Brain pericyte (primary cell): ENCODE measurements at places on chromosomes 2 and 18.

DNA sequence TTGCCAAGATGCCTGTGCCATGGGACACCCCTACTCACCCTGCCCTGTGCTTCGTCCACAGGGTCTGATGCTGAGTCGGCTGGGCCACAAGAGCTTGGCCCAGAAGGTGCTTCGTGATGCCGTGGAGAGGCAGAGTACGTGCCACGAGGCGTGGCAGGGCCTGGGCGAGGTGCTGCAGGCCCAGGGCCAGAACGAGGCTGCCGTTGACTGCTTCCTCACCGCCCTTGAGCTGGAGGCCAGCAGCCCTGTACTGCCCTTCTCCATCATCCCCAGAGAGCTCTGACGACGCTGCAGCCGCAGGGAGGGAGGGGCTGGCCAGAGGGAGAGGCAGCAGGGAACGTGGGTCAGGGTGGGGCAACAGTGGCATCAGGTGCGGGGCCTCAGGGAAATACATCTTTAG, 81.5 kb downstream of the STPG4 start:
- DNase-seq = no peak

DNA sequence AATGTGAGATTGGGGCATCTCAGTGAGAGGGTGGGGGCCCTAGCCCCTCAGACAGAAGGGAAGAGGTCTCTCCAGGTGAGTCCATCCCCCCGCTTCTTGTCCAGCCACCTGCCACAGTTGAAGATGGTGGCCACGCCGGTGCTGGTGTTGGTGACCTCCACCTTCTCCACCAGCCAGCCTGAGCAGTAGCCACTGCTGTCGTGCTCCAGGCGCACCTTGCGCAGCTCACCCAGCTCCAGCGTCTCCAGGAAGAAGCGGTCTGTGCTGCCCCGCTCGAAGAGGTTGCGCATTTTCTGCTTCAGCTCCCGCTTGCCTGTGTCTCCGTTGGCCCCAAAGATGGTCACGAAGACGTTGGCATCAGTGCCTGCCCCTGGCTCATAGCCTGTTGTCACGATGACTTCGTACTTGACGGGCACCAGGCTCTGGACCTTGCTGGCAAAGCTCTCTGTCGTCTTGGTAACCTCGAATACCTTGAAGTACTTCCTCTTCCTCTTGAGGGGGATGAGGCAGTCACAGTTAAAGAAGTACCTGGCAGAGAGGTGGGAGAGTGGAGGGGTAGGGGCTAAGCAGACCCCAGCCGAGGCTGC, 179.5 kb downstream of the LOXHD1 start:
- DNase-seq = no peak

DNA sequence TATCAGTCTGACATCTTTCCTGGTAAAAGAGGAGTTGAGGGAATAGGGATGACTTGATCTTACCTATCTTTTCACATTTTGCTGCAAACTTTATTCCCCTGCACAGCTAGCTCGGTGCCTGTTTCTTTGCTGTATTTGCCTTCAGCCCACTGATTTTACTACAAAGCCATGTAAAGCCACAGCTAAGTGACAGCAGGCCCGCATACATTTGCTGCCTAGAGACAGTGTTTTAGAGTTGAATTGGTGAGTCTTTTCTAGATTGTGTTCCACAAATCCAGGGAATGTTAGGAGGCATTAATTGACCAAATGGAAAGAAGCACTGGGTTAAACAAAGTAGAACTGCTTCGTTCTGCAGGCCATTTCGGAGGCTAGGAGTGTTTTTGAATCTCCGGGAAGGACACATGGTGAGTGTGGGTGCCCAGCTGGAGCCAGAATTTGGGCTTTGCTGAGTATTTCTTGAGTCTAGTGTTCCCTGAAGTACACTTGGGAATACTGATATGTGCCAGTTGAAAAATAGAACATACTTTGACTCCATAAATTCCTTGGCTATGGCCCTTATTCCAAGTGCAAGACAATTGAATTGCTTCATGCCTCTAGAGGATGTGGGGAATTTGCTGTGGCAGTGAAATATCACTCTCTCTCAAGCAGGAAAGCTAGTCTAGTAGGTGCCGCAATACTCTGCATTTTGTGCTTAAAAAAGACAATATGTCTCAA, 329.8 kb downstream of the PTPRM start:
- DNase-seq = no peak

DNA sequence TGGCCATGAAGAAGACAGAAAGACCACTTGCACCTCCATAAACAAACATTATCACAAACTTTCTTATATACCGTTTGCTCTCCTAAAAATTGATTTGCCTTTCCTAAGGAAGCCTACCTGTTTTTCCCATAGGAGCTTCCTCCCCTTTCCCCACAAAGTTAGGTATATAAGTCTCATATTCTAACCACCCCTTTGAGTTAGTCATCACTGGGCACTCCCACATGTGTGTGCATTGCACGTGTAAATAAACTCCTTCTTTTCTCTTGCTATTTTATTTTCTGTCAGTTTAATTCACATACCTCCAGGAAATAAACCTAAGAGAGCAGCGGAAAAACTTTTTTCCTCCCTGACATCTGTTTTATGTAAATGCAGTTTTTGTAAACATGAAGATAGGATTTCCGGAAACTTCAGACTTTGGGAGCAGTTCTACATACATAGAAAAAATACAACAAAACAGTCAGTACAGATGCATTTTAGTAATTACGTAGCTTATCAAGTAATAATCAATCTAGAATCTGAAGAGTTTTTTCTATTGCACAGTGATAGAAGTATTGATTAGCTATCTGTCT, 46.6 kb downstream of the PLCL1 start:
- DNase-seq = no peak

- no peak for DNase-seq
Observed at GRCh38 chr2:195498839-195499490, 158.1 kb upstream of the SLC39A10 start.

GRCh38 chr2:100247256-100248043, 74.9 kb downstream of the LONRF2 start:
- no peak for DNase-seq

- no peak for DNase-seq
Observed at GRCh38 chr2:71190656-71191569, 36.0 kb downstream of the PAIP2B start.

- no peak for DNase-seq
Observed at GRCh38 chr2:204436230-204436629, 109.0 kb upstream of the PARD3B start.

DNA sequence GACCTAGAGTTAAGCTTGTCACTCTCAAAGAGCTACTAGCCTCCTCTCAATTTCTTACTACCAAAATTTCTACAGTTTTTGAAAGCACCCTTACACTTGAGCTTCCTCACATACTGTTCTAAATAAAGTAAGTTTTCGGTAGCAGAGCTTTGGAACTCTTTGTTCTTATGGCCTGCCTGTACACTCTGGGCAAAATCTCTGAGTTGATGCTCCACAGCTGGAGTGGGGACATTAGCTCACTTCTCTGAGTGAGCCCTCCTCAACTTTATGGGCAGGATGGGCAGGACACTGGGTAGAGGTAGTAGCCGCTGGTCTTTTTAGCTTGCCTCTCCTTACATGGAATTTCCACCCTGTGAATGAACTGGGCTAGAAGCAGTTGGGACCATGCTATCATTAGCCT, 127.8 kb downstream of the FAM210A start:
- DNase-seq = no peak

DNA sequence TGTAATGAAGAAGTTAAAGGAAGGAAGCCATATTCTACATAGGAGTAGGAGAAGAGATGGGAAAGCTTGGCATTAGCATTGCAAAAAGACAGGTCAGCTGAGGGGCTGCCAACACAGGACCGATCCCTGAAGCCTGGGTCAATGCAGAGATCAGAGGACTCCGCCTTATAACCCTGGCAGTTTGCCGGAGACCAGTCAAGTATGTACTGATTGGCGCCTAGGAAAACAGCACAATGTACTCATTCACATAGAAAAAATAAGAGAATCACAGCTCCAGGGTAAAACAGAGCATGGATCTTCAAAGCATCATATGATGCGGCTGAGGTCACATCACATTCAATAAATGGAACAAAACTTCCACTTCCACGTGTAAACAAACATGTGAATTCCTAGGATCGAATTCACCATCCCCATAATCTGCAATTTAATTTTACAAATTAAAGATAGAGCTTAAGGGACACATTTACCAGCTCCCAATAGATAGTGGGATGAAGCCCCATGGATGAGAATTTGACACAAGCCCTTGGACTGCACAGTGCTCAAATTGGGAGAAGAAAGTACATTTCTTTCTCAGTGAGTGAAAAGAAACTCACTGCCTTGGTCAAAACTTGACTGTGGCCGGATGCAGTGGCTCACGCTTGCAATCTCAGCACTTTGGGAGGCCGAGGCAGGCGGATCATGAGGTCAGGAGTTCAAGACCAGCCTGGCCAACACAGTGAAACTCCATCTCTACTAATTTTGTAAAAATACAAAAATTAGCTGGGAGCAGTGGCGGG, 135.0 kb upstream of the KLHL14 start:
- no peak for DNase-seq

DNA sequence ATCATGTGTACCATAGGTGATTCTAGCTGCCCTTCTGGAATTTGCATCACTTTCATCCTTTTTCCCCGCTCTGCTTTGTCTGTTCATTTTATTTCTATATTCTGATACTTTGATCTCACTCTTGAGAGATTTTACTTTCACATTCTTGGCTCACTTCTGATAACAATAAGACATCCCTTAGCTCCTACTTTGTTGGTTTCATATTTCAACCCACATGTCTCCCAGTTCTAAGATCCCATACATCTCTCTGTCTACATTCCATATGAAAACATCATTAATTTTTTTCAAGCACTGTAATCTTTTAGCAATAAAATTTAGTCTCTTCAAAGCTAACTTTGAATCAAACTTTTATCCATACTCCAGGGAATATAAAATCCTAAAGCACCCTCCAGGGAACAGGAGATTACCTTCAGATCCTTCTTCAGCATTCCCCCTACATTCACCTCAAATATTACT, 75.6 kb downstream of the COL3A1 start:
- no peak for DNase-seq

DNA sequence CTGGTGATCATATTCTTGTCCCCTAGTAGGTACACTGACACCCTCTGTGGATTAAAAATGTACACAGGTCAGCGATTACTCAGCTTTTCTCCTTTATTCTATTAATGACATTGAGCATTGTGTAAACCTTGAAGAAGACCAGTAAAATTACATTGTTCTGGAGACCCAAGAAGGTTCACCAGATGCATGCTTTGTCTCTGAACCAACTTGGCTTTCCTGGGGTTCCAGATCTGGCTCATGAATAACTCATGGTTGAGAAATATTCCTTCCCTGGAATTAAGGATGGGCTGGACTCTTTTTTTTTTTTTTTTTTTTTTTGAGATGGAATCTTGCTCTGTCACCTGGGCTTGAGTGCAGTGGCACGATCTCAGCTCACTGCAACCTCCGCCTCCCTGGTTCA, 11.9 kb downstream of the LBH start:
- DNase-seq = no peak

- DNase-seq = no peak
Observed at GRCh38 chr2:179263446-179264367, 925 bp downstream of the SESTD1 start.

DNA sequence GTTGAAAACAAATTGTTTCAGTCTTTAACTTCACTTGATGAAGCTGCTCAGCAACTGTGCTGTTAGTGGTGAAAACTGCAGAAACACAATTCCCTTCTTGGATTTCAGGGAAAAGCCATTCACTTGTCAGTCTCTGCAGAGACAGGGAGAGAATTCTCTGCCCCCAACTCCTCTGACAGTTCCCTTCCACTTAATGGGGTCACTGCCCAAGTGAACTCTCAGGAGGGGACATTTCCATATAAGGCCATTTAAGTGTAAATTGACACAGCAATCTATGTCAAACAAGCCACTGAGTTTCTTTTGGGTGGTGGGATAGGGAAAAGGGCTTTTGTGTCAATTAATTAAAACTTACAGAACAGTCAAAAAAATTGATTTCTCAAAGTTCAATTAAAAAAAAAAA, 51.4 kb upstream of the DNER start:
- DNase-seq = no peak

DNA sequence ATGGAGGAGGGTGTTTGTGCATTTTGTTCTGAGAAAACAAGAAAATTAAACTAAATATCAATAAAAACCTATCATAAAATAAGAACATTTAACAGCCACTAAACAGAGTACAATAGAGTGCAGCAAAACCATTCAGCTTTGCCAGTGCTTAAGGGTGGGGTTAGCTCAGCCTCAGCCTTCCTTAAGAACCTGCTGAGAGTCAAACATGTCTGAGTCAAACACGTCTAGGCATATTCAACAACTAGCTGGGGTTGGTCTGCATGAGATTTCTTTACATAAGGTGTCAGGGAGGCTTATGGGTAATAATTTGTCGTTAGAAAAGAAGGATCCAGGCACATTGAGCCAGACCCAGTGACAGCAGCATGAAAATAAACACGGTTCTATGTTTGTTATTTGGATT, 298.2 kb downstream of the SP3 start:
- DNase-seq = no peak

- DNase-seq = no peak
Observed at GRCh38 chr2:14182227-14182946, 450.1 kb upstream of the LRATD1 start.

GRCh38 chr18:74512321-74513053, 16.3 kb downstream of the CNDP2 start:
- DNase-seq = no peak

DNA sequence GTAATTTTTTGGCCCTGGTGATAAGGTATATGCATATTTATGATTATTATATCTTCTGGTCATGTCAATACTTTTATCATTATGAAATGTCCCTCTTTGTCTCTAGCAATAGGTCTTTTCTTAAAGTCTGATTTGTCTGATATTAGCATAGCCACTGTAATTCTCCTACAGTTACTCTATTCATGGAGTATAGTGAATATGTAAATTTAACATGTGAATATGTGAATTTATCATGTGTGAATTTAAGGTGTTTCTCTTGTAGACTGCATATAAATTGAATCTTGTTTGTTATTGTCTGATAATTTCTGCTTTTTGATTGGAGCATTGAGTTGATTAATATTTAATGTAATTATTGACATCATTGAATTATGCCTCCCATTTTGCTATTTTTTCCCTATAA, 259.4 kb downstream of the HRH4 start:
- no peak for DNase-seq

DNA sequence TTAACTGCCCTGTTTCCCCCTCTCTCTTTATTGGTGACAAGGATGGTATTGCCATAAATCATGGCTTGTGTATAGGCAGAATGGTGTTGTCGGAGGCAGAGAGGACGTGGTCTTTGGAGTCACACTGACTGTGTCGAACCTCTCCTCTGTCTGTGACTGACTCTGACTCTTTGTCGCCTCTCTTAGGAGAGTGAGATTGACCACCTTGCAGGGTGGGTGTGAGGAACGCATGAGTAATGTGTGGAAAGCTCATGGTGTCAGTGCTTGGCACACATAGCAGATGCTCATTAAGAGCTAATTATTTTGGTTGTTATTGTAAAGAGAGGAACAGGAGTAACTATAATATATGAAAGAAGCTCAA, 145.6 kb downstream of the TTC27 start:
- DNase-seq = no peak

- no peak for DNase-seq
Observed at GRCh38 chr2:52107124-52107523, 1075.2 kb upstream of the NRXN1 start.

GRCh38 chr2:220090050-220090449, 462.6 kb downstream of the SLC4A3 start:
- DNase-seq = no peak

GRCh38 chr2:9168821-9169221, 37.8 kb upstream of the ASAP2 start:
- peak; percentile 69 for DNase-seq

- DNase-seq = no peak
Observed at GRCh38 chr2:50753234-50753633, 278.7 kb downstream of the NRXN1 start.
